Left kidney (tissue), 8 donors: ENCODE measurements at places on chromosomes 6 and 20.
A peak's percentile ranks its signal among the peaks of the same experiment; 100 is the strongest.

DNA sequence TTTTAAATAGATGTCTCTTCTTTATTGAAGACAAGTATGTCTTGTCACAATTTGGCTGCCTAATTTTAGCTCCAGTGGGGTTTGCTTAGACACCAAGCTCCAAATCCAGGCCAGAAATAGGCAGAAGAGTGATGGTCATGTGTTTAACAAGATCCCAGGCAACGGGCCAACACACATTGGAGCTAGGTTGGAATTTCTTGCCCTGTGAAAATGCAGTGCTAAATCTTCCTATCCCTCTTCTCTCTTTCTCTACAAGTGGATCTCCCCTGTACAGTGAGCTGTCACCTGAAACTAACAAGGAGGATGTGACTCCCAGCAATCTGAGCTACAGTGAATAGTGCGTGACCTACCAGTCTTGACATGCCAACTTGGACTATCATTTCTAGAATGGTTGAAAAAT is 65.3 kb upstream of the VGLL2 start:
- DNase-seq: no peak

DNA sequence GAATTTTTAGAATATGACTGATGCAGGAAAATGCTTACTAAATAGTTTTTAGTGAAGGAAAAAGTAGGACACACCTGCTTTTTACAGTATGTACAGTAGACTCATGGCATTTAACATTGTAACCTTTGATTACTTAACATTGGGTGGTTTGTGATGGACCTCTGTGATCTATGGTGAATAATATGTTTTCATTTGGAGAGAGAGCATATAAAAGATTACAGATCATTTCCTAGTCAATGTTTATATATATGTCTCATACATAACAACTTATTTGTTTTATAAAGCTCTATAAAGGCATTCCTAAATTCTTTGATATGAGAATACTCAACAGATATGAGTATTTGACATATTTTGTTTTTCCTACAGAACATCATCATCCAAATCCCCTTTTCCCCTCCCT is 129.3 kb upstream of the PDE7B start:
- no peak for DNase-seq

- DNase-seq: no peak
Observed at GRCh38 chr6:166691199-166691598, 64.1 kb upstream of the RPS6KA2 start.

DNA sequence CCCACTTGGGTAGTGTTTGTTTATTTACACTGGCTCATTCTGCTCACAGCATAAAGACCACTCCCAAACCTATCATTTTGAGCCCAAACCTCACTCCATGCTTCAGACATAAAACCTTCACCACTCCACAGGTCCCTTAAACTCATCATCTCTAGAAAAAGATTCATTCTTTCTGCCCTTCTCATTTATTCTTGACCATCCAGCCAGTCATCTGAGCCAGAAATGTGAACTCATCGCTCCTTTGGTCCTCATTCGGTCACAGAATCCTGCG is 12.4 kb downstream of the TPMT start:
- no peak for DNase-seq

DNA sequence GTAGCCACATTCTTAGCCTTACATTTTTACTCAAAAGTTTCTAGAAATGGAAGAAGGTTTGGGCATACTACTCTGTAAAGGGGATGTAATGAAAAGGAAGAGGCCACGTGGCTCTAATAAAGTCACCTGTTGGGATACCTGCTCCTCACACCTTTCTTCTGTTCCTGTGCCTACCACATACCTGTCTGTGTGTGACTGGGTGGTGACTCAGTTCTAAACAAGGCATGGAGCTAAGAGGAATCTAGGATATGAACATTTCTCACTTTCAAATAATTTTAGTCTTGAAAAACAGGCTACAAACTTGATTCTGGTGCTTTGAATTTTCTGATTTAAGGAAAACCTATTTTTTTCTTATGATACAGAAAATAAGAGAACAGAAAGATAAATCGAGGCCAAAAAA is 363.6 kb downstream of the RFPL4B start:
- DNase-seq: no peak

GRCh38 chr6:158475344-158476302 is 84.3 kb upstream of the TMEM181 start:
- peak; percentile 30 for DNase-seq

DNA sequence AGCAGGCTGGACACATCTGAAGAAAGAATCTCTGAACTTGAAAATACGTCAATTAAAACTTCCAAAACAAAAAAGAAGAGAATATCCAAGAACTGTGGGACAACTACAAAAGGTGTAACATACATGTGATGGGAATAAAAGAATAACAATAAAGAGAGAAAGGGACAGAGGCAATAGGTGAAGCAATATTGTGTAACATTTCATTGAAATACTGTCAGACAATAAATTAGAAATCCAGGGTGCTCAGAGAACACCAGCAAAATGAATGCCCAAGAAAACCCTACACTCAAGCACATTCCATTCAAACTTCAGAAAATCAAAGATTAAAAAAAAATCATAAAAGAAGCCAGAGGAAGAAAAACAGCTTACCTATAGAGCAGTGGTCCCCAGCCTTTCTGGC is 33.6 kb upstream of the ASF1A start:
- DNase-seq: no peak

- DNase-seq: peak; percentile 60
Observed at GRCh38 chr6:15421945-15422733, 176.3 kb downstream of the JARID2 start.

GRCh38 chr6:26273673-26274588 is 91.1 kb upstream of the BTN3A2 start:
- no peak for DNase-seq
